ENCODE measurements at places on chromosomes 16 and 17. TPM values are rescaled to one million over a fixed set of nuclear protein-coding genes. Genes with fewer than 3 reads are reported as not detected.

The PHOSPHO1 gene
- not detected for total RNA-seq

The PRCD gene
- not detected for total RNA-seq

The TSPOAP1 gene
- 31.4 TPM for total RNA-seq

The TAT gene
- not detected for total RNA-seq

The TP53TG3D gene
- total RNA-seq: not detected

The ZSCAN10 gene
- 0.07 TPM for total RNA-seq

The FOXC2 gene
- total RNA-seq: not detected

The SPAG5 gene
- total RNA-seq: 83.1 TPM

The PDPR gene
- total RNA-seq: 41.4 TPM

The SULT1A1 gene
- 8.4 TPM for total RNA-seq

The ASGR1 gene
- 1.1 TPM for total RNA-seq

The RHBDL1 gene
- total RNA-seq: 0.71 TPM

The G6PC3 gene
- 34.9 TPM for total RNA-seq

The PERCC1 gene
- total RNA-seq: not detected

The C17orf113 gene
- total RNA-seq: 0.05 TPM

The MON1B gene
- 70.1 TPM for total RNA-seq

The PTGES3L gene
- 1.6 TPM for total RNA-seq

Data from activated T-helper 1 cell treated with anti-CD3 and anti-CD28 coated beads, Interleukin-12 subunit alpha, Interleukin-12 subunit beta, Interleukin-2, Interleukin-4 antibody, amounts not matched to agents 30 ng/mL and 10 ng/mL and 1 ng/mL, durations not matched to agents 14 hours and 24 hours and 36 hours (primary cell).